ENCODE measurements at places on chromosomes 4 and X. TPM values are rescaled to one million over a fixed set of nuclear protein-coding genes. Genes with fewer than 3 reads are reported as not detected.

PAGE5 gene
- polyA plus RNA-seq, result not detected

SAP30 gene
- 3.7 TPM for polyA plus RNA-seq

TCP11X2 gene
- polyA plus RNA-seq, result not detected

OTUD6A gene
- not detected for polyA plus RNA-seq

ZNF157 gene
- polyA plus RNA-seq, result 0.02 TPM

TLR2 gene
- polyA plus RNA-seq, result 0.05 TPM

CXCR3 gene
- not detected for polyA plus RNA-seq

ADAD1 gene
- not detected for polyA plus RNA-seq

ARMCX1 gene
- 18.9 TPM for polyA plus RNA-seq

FOXP3 gene
- 0.18 TPM for polyA plus RNA-seq

BMPR1B gene
- 0.16 TPM for polyA plus RNA-seq

HSFX1 gene
- 0.12 TPM for polyA plus RNA-seq

GPR50 gene
- polyA plus RNA-seq, result not detected

CYBB gene
- not detected for polyA plus RNA-seq

GATA1 gene
- polyA plus RNA-seq, result not detected

PASD1 gene
- not detected for polyA plus RNA-seq

CPZ gene
- polyA plus RNA-seq, result 70.9 TPM

TEX13D gene
- polyA plus RNA-seq, result not detected

ENAM gene
- polyA plus RNA-seq, result 0.01 TPM

IDH3G gene
- polyA plus RNA-seq, result 52.8 TPM

CLGN gene
- not detected for polyA plus RNA-seq

TRO gene
- polyA plus RNA-seq, result 9.9 TPM

RASGEF1B gene
- polyA plus RNA-seq, result not detected

FREM3 gene
- polyA plus RNA-seq, result not detected

COX18 gene
- 13.2 TPM for polyA plus RNA-seq

SLC34A2 gene
- 0.02 TPM for polyA plus RNA-seq

TMEM35A gene
- 1.8 TPM for polyA plus RNA-seq

GAGE1 gene
- not detected for polyA plus RNA-seq

KIT gene
- polyA plus RNA-seq, result 3.3 TPM

GLRA3 gene
- not detected for polyA plus RNA-seq

ITGB1BP2 gene
- polyA plus RNA-seq, result 6.8 TPM

PCDH10 gene
- polyA plus RNA-seq, result 31.1 TPM

SMPX gene
- polyA plus RNA-seq, result not detected

PLP1 gene
- 1.9 TPM for polyA plus RNA-seq

KLKB1 gene
- not detected for polyA plus RNA-seq

SPARCL1 gene
- polyA plus RNA-seq, result not detected

TCEAL2 gene
- polyA plus RNA-seq, result not detected

GABRE gene
- 40.1 TPM for polyA plus RNA-seq

NHS gene
- 2.2 TPM for polyA plus RNA-seq

IBSP gene
- not detected for polyA plus RNA-seq

COL4A6 gene
- 0.09 TPM for polyA plus RNA-seq

TCEAL8 gene
- 76.1 TPM for polyA plus RNA-seq

SPOCK3 gene
- polyA plus RNA-seq, result not detected

PRIMPOL gene
- 15.6 TPM for polyA plus RNA-seq

FRMD7 gene
- not detected for polyA plus RNA-seq

AMER1 gene
- polyA plus RNA-seq, result 1.2 TPM

KLHL4 gene
- not detected for polyA plus RNA-seq

MOB1B gene
- polyA plus RNA-seq, result 5.6 TPM

FAM199X gene
- polyA plus RNA-seq, result 5.3 TPM

GPR82 gene
- polyA plus RNA-seq, result not detected

HPF1 gene
- polyA plus RNA-seq, result 20.1 TPM

IL13RA2 gene
- polyA plus RNA-seq, result 0.99 TPM

FHIP1A gene
- polyA plus RNA-seq, result 0.49 TPM

TMPRSS11B gene
- not detected for polyA plus RNA-seq

SYTL4 gene
- 3.3 TPM for polyA plus RNA-seq

F8 gene
- 3.4 TPM for polyA plus RNA-seq
